ENCODE measurements at places on chromosomes 7 and 10.

DNA sequence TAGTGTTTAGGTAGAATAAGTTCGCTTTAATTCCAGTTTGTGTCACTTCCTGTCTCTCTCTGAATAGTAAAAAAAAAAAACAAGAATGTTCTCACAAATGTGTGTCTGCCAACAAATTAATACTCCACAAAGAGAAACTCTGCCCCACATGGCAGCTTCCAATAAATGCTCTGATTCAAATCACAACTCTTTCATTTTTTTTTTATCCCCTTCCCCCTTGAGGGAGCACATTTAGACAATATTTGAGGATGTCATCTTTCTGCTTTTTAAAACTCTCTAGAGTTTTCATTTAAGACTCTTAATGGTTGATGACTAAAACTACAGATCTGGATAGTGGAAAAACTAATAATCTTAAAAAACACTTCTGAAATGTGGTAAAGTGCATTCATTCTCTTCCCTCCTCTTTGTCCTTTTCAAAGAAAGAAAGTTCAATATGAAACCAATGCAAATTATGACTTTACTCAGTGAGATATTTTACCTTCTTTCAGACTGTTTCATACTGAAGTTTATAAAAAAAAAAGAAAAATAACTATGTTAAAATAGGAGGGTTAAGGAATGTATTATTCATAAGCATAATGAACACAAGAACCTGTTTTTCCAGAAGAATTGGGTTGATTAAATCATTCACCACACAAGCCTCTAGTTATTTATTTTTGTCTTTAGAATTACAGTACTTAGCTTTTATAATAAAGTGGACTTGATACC is 42.3 kb downstream of the ARID5B start:
- peak; percentile 49 for DNase-seq

DNA sequence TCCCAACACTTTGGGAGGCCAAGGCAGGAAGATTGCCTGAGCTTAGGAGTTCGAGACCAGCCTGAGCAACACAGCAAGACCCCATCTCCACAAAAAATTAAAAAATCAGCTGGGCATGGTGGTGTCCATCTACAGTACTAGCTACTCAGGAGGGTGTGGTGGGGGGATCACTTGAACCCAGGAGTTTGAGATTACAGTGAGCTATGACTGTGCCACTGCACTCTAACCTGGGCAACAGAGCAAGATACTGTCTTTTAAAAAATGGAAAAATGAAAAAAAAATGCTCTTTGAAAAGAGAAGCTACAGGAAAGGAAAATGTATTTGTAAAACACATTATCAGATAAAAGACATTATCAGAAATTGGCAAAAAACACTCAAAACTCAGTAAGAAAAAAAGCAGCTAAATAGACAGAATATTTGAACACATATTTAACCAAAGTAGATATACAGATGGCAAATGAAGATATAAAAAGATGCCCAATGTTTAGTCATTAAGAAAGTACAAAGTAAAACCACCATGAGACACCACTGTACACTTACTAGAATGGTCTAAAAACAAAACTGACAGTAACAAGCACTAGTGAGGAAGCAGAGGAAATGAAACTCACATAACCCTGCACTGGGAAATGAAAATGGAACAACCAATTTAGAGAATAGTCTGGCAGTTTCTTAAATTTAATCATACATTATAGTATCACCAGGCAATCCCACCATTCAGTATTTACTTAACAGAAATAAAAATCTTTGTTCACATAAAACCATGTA is 40.5 kb downstream of the NRBF2 start:
- no peak for DNase-seq

DNA sequence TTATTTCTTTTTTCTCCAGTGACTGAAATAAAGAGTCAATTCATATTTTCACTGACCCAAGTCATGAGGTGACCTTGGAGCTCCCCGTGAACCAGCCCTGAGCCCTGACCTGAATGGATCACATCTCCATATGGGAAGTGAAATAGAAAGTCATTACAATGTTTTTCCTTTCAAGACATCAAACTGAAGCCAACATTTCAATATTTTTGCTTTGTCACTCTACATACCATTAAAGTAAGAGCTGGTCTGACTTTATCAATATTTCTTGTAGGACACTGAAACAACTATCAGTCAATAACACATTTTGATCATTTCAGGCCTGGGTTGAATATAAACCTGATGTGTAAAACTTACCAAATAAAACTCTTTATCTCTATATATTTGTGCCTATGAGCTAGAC is 249.8 kb upstream of the PHF14 start:
- DNase-seq: no peak

- DNase-seq: no peak
These were observed 8.1 kb downstream of the CNPY1 start for GRCh38 chr7:155538293-155538692.

DNA sequence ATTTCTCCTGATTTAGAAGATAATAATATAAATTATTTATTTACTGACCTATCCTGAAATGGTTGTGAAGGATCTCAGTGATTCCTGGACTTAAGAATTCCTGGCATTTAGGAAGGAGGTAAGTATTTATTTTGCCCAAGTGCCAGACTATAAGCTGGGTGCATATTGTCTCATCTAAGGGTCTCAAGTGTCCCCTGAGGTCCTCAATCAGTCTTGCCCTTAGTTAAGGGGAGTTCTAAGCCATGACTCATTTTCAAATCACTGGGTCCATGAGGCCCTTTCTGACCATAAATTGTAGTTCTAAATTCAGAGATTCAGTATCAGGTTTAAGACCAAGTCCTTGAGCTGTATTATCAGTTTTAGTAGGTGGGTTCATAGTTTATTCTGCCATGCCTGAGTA is 251.6 kb upstream of the MEOX2 start:
- no peak for DNase-seq

- DNase-seq: no peak
These were observed 130.5 kb upstream of the HABP2 start for GRCh38 chr10:113422371-113422770.

GRCh38 chr7:151890355-151891004 is 13.6 kb upstream of the PRKAG2 start:
- no peak for DNase-seq

DNA sequence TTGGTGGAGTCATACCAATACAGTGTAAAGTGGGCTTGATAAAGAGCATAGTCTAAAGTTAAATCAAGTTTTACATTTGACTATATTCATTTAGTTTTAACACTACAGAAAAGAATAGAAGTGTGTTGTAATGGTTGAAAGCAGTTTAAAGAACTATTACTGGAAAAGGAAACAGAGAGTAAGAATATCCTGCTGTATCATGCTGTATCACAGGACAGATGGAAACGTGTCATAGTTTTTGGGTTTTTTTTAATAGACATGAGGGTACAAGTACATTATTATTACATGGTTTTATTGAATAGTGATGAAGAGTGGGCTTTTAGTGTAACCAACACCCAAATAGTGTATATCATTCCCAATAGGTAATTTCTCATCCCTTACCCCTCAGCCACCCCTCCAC is 944.3 kb downstream of the LRMDA start:
- no peak for DNase-seq

DNA sequence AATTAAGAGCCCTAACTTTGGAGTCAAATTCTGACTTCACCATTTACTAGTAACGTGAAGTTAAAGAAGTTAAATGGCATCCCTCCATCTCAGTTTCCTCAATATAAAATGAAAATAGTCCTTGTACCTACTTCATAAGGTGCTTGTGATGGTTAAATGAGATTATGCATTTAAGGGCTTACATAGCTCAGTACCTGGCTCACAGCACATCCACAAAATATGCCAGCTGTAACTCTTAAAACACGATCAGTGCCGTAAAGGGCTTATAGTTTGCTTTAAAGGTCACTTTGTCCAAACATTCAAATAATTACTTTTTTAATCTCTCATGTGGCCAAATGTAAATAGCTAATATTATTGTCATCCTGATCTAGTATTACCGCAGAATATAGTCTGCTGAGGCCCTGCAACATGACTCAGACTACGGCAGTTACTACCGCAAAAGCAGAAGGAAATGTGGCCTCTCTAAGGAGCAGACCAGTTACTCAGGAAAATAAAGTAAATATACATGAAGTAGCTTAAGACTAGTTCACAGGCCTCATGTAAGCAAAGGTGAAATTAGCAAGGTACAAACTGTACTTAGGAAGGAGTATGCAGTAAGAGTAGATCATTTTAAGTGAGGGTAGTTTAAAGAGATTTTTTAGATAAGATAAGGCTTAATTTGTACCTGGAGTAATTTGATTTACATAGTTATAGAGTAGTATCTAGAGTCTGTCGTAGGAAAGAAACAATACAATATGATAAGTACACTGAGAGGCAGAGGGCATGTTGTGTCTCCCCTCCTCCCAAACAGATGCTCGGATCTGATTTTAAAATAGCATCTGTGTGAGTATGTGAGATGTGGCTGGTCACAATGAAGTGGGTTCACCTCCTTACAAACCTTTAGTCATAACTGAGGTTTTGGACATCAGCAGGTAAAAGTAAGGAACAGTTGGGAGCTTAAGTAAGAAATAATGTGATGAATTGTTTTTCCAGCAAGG is 13.1 kb downstream of the CASP2 start:
- no peak for DNase-seq

- no peak for DNase-seq
These were observed 140.0 kb downstream of the CAMK1D start for GRCh38 chr10:12489357-12489756.

DNA sequence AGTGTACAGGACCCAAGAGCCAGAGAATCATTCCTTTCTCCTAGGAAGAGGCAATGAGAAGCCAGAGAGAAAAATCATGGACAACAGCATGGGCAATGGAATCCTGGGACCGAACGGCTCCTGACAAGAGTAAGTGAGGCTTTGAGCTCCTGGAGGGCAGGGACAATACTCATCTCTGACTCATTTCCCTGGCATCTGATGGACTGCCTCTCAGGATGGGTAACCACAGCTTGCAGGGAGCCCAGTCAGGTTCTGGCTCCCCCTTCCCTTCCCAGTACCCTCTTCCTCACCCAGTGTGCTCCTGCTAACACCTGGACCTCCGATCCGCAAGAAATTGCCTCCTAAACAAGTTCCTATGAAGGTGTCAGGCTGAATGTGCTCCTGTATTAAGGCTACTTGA is 51.2 kb upstream of the SORCS3 start:
- DNase-seq: no peak
